Bronchial epithelial cell (primary cell): ENCODE measurements at places on chromosomes 13 and 19. TPM values are rescaled to one million over a fixed set of nuclear protein-coding genes. Genes with fewer than 3 reads are reported as not detected.

Gene MAP4K1
- not detected in 2 replicates for total RNA-seq

Gene FGF9
- total RNA-seq = under 0.01 and 0.79 TPM in 2 replicates

Gene LYPD3
- 6.6 and 87.9 TPM in 2 replicates for total RNA-seq

Gene C19orf25
- 24.7 and 33.3 TPM in 2 replicates for total RNA-seq

Gene SLC25A41
- total RNA-seq = not detected in 2 replicates
